NCI-H1694 treated with DMSO at 0.1 percent for 48 hours (cell line): ENCODE measurements at places on chromosomes 5 and 9.

DNA sequence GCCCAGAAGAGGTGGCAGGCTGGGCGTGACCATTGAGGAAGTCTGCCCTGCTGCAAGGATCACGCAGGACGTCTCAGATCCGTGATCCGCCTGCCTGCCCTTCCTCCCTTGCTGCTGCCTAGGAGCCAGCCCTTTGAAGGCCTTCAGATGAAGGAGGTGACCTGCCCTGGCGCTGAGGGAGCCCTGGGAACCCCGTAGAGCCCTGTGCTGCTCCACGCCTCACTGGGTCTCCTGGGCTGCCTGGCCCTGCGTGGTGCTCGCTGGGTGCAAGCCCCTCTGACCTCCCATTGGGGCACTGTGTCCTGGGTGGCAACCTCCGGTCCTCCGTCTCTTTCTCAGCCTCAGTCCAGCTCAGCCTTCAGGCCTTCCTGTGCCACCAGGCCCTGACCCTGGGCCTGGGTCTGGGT lies 295.3 kb upstream of the IRX4 start:
- no peak for DNase-seq

GRCh38 chr5:14767735-14768507 lies 103.4 kb downstream of the OTULIN start:
- no peak for DNase-seq

GRCh38 chr9:111948951-111949350 lies 52.3 kb downstream of the UGCG start:
- no peak for DNase-seq

GRCh38 chr5:22057012-22057411 lies 796.1 kb downstream of the CDH12 start:
- DNase-seq: no peak

GRCh38 chr5:92372766-92373165 lies 989.6 kb upstream of the ARRDC3 start:
- no peak for DNase-seq

GRCh38 chr9:121450241-121450640 lies 49.4 kb downstream of the GGTA1 start:
- DNase-seq: no peak

DNA sequence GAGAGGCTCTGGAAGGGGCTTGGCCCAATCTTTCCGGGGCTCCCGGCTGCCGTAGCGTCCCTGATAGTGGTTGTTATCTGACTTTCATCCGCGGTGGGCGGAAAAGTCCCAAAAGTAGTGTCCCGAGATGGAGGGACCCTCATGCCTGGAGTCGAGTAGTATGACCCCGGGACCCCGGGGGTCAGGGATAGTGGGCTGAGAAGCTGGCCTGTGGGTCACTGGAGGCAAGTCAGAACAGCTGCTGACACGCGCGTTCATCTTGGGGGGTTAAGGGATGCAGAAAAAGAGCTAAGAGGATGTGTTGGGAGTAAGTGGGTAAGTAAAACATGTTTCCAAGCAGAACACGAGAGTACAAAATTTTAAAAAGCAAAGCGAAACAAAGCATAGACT lies 123.4 kb downstream of the TMEM161B start:
- DNase-seq: no peak

- DNase-seq: no peak
These were observed 746 bp downstream of the STRBP start for GRCh38 chr9:123267481-123268198.

DNA sequence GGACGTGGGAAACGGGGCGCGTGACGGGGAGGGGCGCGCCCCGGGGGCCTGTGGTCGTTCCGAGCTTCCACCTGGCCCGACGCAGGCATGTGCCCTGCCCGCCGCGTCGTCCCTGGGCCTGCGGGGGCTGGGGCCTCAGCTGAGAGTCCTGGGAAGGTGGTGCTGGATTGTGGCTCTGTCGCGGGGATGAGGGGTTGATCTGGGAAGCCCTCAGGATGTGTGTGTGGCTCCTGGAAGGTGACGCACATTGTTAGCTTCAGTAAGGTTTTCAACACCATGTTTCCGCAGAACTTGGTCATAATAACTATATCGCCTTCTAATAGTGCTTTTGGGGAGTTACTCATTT lies 589.1 kb downstream of the MTRR start:
- no peak for DNase-seq

- DNase-seq: no peak
These were observed 36.1 kb downstream of the HMCN2 start for GRCh38 chr9:130301483-130302286.

DNA sequence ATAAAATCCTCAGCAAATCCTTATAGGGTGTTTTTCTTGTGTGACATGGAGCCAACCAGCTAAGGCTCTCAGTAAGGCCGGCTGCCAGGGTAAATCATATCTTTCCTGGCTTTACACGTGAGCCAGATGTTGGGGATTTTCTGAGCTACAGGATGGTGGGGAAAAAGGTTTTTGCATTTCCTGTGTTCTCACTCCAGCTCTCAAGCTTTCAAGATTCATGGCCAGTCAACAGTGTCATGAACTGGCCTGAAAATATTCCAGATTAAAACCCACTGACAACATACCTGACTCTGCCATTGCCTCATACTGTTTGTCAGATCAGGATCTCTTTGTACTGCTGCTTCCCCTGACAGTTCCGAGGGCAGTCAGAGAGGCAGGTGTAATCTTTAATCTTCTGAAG lies 306.9 kb downstream of the GLIS3 start:
- DNase-seq: no peak

DNA sequence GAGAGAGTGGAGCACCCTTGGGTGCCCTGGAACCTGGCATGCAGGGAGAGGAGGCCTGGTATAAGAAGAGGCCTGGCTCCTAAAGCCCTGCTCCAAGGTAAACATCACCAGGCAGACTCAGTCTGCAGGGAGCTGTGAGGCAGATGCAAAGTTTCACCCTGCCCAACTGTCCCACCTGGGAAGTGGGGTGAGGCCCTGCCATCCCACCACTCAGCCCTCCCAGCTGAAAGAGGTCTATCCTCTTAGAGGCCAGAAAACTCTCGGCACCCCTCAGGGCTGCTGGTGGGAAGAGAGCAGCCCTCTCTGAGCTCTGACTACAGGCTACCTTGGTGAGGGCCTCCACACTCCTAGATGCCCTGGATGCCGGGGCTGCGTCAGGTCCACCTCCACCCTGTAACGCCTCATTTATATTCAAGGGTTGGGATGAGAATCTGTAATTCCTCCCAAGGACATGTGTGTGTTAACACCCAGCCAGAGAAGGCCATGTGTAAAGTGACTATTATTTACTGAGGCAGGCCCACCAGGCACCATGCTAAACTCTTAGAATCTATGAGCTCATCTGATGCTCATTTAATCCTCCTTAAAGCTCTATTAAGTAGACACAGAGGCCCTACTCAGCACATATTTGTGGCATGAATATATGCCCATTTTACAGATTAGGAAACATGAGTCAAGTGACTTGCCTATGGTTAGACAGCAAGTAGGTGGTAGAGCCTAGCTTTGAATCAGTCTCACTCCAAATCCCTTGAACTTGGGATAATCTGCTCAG lies 205.9 kb downstream of the FSTL4 start:
- DNase-seq: no peak

GRCh38 chr9:113622600-113623400 lies 159.3 kb downstream of the RGS3 start:
- DNase-seq: no peak

GRCh38 chr5:176596689-176597416 lies 13.1 kb downstream of the GPRIN1 start:
- no peak for DNase-seq

DNA sequence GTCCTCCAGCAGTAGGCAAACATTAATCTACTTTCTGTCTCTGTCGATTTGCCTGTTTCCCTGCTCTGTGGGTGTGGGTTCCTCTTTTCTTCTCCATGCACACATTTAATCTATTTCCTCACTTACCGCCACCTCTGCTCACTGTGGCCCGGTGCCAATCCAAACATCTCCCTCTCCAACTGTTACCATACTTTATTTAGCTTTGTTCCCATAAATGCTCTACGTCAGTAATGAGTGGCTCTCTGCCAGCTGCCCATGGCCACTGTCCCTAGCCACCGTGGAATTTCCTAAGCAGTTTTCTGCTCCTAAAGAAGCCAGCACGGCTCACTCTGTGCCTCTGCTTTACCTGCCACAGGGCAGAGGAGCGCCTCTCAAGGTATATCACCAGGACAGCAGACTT lies 19.5 kb upstream of the GOLPH3 start:
- peak; percentile 89 for DNase-seq
